ENCODE measurements at places on chromosomes 7 and 10.

DNA sequence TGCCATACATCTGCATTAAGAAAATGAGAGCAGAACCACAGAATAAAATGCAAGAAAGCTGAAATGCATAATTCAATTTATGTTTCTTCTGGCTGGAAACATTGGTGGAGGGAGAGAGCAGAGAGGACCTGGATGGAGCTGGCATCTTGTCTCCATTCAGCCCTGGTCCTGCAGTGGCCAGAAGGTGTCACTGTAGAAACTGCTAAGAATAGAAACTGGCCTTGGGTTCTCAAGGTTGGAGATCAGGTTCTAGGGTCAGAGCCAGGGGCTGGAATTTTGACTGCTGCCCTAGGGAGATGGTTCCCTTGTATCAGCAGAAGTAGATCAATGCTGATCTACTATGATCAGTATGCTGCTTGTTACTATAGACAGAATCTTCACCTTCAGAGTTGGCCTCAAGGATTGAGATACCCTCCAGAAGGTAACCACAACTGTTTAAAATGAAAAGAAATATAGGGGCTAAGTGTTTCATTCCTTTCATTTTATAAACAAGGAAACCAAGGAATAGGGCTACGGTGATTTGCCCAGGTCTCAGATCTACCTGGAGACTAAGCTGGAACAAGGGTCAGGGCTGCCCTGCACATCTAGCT is 13.1 kb downstream of the TAS2R41 start:
- no peak for DNase-seq

- no peak for DNase-seq
These were observed 102.1 kb downstream of the OSBPL3 start for GRCh38 chr7:24877790-24878311.

DNA sequence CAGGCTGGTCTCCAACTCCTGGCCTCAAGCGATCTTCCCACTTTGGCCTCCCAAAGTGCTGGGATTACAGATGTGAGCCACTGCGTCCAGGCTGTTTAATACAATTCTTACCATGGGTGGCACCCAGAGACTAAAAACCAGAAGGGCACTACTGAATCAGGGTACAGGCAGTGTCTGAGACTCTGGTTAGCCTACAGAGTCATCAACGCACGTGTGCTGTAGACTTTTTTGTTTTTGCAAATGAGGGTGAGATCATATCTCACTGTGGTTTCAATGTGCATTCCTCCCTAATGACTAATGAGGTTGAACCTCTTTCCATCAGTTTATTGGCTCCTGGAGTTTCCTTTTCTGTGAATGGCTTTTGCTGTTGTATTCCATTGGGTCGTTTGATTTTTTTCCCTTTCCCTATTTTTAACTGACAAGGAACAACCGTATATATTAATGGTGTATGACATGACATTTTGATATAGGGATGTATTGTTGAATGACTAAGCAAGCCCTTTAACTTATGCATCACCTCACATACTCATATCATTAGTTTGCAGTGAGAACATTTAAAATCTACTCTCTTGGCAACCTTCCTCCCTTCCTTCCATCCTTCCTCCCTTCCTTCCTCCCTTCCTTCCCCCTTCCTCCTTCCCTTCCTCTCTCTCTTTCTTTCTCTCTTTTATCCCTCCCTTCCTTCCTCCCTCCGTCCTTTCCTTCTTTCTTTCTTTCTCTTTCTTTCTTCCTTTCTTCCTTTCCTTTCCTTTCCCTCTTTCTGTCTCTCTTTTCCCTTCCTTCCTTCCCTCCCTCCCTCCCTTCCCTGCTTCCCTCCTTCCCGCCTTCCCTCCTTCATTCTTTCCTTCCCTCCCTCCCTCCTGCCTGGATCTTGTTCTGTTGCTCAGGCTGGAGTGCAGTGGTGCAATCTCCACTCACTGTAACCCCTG is 9.3 kb upstream of the TMEM270 start:
- DNase-seq: no peak

- no peak for DNase-seq
These were observed 62.6 kb downstream of the RBM20 start for GRCh38 chr10:110706690-110707098.

GRCh38 chr7:29557954-29558353 is 5.7 kb upstream of the PRR15 start:
- no peak for DNase-seq

GRCh38 chr10:123535386-123535785 is 130.8 kb upstream of the GPR26 start:
- no peak for DNase-seq

DNA sequence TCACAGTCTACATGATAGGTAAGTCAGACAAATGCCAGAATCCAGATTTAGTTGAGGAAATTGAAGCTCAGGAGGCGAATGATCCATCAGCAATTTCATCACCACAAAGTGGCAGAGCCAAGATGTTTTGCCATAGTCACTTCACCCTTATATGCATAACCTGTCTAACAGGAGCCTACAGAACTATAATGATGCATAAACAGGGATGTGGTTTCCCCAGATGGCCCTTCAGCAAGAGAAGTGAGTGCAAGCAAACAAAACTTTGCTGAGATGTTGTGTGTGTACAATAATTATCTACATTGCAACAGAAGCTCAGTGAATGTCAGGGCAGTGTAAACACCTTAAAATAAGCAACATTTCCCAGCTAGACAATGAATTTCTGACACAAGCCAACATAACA is 28.6 kb downstream of the PON3 start:
- DNase-seq: no peak

- DNase-seq: no peak
These were observed 667.1 kb upstream of the LRRTM3 start for GRCh38 chr10:66258693-66259092.
